PC-9 (cell line): ENCODE measurements at places on chromosomes 7 and 10. TPM values are rescaled to one million over a fixed set of nuclear protein-coding genes. Genes with fewer than 3 reads are reported as not detected.

- DNase-seq = no peak
Observed at GRCh38 chr10:91587710-91588638, 44.9 kb downstream of the PPP1R3C start.

DNA sequence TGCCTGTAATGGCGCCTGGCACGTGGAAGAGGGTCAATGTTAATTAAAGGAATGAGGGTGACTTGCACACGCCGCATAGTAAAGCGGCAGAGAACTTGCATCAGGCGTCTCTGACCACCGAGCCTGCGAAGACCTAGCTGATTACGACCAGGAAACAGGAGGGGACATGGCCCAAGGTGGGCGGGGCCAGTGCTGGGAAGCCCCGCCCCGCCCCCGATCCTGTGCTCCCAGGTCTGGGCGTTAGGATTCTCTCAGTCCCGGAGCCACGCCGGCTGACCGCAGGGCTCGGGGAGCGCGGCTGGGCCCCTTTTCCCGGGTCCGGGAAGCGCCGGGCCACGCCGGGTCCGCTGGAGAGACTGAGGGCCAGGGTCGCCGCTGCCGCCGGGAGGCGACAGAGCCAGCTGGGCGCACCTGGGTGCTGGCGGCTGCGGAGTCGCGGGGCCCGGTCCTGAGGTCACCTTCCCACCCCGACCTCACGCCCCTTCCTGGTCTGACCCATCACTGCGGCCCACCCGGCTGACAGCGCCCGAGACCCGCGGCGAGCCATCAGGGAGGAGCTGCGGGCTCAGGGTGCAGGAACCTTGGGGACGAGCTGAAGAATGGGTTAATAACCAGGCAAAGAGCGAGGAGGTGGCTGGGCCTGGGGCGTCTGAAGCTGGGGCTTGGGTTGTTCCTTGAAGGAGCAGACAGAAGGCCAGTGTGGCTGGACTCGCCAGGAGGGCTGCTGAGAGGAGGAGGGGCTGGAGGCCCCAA lies 23.0 kb upstream of the GRID1 start:
- peak; percentile 51 for DNase-seq

GRCh38 chr7:44693641-44694313 lies 54.9 kb upstream of the ZMIZ2 start:
- DNase-seq = peak; percentile 29

- no peak for DNase-seq
Observed at GRCh38 chr10:519716-520401, 169.6 kb downstream of the DIP2C start.

GRCh38 chr7:2251381-2251780 lies 9.4 kb downstream of the NUDT1 start:
- DNase-seq = no peak

DNA sequence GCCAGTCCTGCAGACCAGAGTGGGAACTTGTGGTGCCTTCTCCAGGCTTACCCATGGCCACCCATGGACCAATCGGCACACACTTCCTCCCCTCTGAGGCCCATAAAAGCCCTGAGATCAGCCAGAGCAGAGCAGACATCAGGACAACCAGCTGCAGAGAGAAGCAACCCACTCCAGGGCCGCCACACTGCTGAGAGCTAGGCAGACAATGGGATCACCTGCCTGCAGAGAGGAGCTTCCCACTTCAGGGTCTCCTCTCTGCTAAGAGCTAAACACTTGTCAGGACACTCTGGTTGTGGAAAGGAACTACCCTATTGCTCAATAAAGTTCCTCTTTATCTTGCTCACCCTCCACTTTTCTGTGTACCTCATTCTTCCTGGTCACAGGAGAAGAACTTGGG lies 34.0 kb downstream of the C7orf25 start:
- DNase-seq = no peak

- DNase-seq = no peak
Observed at GRCh38 chr7:38685851-38686250, 54.7 kb upstream of the AMPH start.

DNA sequence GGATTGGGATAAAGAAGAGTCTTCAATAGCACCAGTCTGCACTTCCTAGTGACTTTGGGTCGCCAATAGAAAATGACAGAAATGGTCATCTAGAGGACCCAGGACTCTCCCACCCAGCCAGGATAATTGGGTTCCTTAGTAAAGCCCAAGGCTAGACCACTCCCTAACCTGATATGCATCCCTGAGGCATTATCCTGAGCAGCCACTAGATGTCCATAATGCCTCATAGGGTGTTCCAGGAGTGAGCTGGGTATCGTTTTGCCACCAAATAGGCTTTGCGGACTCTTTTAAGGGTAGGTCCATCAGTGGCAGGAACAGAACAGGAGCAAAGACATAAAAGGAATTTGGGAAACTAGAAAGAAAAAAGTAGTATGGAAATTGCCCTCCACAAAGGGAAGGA lies 4.5 kb upstream of the LRRC4 start:
- DNase-seq = no peak

DNA sequence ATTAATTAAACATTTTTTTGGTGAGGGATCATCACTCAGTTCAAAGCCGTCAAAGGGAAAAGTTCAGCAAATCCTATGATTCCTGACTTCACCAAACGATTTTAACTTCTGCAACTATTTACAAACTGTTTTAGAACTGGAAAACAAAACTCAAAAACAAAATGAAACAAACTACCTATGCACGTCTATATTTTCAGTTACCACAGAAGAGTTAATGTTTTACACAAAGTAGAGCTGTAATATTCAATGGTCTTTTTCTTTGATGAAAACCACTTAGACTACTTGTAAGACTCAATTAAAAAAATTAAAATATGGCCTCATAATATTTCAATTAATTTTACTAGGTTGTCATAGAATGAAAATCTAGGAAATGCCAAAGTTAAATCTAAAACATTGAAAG lies 131.5 kb downstream of the ATE1 start:
- DNase-seq = no peak

GRCh38 chr10:78802866-78803265 lies 265.9 kb upstream of the ZMIZ1 start:
- DNase-seq = peak; percentile 60

Gene PRPS1L1
- total RNA-seq = not detected in 2 replicates

Gene ORC5
- 20.5 and 22.9 TPM in 2 replicates for total RNA-seq

Gene LRRC4
- total RNA-seq = 0.10 and 0.39 TPM in 2 replicates

Gene HPSE2
- total RNA-seq = not detected in 2 replicates

Gene ARMC3
- total RNA-seq = 10.0 and 14.4 TPM in 2 replicates

Gene OR13A1
- total RNA-seq = 0.15 TPM in 1 of 2 replicates, not detected in the other

Gene TMEM229A
- total RNA-seq = not detected in 2 replicates

Gene ODAD2
- not detected in 2 replicates for total RNA-seq

Gene NPY4R
- total RNA-seq = 2.9 and 3.1 TPM in 2 replicates

Gene NPC1L1
- total RNA-seq = 0.28 and 0.30 TPM in 2 replicates

Gene KIFBP
- total RNA-seq = 26.0 and 30.1 TPM in 2 replicates

Gene KCNH2
- total RNA-seq = 1.5 and 1.6 TPM in 2 replicates
